ENCODE measurements at places on chromosomes 7 and 10.

DNA sequence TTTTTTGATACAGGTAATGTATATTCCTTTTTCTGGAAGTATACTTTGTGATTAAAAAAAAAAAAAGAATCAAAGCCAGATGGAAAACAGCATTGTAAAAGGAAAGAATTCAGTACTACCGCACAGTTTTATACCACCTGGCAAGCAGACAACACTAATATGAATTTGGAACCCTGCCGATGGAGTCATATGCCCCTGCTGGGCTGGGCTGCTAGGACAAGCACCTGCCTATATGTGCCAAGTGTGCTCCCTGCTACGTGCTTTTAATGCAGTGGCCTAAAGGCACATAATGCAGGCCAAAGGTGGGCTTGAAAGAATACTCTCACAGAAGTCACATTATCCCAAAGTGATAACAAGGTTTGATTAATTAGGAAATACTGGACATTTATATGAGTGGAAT is 29.8 kb upstream of the WAC start:
- DNase-seq = no peak

GRCh38 chr10:105042906-105043552 is 401.9 kb downstream of the SORCS3 start:
- no peak for DNase-seq

- no peak for DNase-seq
Measured at GRCh38 chr7:66070222-66070621, 5.4 kb upstream of the ASL start.

DNA sequence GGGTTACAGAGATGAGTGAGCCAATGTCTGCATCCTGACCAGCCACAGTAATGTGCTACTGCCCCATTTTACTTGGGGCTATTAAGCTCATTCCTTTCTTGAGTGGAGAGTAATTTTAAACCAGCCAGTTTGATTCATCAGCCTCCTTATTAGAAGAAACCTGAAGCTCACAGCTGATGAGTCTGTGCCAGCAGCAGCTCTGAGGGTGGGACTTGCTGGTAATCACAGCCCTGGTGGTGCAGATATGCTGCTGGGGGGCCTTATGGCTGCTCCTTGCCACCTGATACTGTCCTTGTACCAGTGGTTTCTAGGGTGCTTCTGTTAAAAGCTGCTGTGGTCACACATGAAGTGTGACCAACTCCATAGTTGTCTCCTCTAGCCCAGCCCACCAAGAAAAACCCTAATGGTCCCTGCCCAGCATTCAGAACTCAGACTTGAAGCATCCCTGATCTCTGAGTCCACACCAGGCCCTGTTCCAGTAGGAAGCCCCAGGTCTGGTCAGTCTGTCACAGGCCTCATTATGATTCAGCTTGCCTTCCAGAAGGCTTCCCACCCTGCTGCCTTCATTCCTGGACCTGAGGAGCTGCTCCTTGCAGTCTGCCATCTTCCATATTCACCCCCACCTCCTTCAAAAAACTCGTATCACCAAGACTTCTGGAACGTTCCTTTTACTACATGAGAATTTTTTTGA is 28.9 kb upstream of the RBM20 start:
- DNase-seq = no peak

DNA sequence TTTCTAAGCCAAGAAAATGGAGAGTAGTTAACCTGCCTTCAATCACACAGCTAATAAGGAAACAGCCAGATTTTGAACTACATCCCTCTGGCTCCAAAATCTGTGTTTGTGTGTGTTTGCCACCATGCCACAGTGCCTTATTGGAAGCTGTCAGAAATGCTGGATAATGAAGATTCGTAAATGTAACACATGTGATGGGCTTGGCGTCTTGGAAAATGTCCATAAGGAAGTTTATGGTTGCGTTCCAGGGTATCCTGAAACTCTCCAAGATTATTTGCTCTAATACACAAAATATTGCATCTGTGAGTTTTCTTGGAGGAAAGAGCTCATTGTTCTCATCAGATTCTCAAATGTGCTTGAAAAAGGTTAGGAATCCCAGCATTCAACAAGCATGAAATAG is 22.7 kb downstream of the MYOF start:
- no peak for DNase-seq

DNA sequence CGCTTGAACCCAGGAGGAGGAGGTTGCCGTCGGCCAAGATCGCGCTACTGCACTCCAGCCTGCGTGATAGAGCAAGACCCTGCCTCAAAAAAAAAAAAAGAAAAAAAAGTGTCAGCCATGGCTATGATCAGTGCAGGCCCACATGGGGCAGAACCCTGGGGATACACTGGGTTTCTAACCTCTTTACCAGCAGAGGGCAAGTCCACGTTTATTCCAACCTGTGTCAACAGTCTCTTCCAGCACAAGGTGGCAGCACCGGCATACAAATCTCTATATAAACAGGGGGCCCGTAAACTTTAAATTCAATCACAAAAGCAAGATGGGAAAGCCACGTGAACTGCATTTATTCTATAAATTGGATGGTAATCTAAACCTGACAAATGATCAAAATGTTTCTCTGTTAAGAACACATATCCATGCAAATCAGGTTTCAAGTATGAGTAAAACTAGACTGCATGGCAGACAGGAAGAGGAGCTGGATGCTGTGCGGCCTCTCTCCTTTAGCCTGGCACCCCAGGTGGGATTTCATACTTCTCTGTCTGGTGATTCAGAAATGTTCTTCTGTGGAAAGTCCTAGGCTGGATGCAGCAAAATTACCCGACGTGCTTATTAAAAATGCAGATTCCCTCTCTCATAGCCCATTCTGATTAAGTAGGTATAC is 60.0 kb upstream of the STEAP1B start:
- no peak for DNase-seq

DNA sequence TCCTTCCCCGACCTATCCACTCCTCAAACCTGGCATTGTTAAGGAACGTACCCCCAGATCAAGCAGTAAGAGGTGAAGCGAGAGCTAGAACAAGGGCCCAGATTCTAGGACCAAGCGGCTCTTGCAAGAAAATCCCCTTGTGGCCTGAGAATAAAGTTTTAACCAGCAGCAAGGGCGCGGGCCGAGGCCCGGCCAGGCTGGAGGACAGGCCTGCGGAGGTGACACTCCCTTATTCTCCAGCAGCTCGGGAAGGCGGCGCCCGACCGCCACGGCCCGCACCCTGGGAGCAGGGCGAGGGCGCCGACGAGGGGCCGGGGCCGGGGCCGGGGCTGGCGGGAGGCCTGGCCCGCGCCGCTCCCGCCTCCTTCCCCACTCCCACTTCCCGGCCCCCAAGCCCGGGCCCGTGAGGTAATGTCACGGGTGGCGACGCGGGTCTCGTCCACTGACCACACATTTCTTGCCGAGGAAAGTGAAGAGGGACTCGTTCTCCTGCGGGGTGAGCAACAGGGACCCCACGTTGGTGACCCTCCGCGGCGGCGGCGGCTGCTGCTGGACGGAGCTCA is 551 bp downstream of the WASL start:
- no peak for DNase-seq

DNA sequence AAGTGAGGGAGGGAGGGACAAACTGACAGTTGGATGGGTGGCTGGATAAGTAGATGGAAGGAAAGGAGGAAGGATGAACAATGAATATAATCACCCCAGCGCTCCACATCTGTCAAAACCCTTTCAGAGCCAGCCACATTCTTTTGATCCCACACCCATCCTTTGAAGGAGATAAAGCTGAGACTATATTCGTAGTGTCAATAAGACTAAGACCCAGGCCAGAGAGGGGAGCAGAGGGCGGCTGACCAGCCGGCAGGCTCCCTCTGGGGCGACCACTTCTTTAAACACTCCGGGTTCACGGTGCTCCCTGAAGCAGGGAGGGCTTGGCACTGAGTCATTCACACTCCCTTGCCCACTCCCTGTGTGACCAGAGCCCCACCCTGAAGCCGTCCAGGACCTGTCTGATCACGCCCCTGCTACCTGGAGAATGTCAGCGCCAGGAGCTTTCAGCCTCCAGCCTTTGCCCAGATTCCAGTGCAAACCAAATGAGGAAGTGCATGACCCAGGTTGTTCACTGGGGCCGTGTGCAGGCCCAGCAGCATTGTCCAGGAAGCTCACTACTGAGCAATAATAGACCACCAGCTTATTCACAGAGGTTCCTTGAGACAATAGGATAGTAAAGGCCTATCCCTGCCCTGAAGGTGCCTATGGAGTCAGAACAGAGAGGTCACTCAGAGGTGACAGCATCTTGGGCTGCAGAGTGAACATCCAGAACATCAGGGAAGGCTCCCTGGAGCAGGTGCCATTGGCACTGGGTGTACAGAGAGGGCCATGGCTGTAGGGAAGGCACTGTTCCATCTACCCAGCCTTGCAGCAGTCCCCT is 34.4 kb downstream of the UNC5B start:
- no peak for DNase-seq

- no peak for DNase-seq
Measured at GRCh38 chr10:22697800-22698199, 16.6 kb downstream of the PIP4K2A start.

DNA sequence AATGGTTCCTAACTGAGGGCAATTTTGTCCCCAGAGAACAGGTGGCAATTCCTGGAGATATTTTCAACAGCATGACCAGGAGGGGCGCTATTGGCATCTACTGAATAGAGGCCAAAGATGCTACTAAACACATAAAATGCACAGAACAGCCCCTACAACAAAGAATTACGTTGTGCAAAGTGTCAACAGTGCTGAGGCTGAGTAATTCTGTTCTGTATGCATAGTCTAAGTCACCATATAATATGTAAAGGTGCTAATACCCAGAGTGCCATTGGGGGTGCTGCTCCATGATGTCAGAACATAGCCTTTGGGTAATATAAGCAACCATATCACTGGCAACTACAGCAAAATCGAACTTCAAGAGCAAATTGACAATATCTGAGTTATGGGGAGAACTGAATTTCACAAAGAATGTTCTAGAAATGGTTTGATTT is 213.3 kb upstream of the PHYHIPL start:
- no peak for DNase-seq

DNA sequence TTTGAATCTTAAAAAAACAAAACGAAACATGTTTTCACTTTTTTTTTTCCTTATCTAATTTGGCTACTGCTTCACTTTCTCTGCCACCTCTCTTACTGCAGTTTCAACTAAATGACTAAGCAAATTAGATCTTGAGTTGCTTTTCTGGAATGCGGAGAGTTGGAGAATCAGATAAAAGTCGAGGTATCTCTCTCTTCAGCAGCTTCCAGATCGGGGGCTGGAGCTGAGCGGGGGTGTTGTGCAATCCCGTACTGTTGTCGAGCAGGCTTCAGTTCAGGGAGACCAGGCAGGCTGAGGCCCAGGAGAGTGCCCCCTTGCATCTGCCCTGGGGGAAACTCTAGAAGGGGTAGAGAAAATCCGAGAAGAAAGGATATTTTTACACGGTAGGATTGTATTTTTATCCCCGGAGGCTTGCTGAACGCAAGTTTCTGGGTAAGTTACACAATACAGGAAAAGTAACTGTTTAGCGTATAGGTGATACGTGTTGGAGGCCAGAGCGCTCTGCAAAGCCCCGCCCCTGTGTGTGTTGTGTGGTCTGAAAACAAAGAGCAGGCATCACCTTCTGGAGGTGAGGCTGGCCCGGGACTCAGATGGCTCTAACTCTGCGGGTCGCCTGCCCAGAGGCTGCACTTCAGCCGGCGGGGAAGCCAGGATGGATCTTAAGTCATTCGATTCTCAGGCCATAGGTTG is 116.6 kb downstream of the KLF6 start:
- DNase-seq = no peak

All from cortex of kidney (tissue), 1 donor.